Memory B cell (primary cell): ENCODE measurements at places on chromosomes 3 and 15.

GRCh38 chr3:195058336-195059005 lies 212.5 kb downstream of the XXYLT1 start:
- no peak for DNase-seq

DNA sequence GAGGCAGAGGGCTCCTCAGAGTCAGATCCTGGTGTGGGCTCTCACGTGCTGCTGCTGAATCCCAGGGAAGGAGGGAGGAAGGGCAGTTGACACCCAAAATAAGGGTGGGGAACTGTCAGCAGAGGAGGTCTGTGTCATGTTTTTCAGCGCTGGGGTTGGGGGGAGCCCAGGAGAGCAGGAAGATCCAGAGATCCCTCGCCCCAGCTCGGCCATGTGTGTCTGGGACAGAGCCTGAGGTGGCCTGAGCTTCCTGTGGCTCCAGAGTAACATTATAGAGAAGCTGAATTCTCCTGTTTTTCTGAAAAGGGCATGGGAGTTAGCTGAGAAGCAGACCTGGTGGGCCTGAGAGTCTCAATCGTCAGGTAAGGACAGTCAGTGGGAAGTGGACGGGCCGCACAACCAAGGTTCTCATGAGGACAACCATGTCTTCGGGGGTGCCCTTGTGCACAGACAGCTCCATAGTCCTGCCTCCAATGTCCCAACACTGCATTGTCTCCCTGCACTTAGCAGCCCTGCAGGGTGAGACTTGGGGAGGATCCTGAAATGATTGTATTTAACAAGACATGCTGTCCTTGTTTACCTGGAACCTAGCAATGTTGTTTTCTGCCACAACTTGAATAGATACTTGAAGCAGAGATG lies 18.4 kb downstream of the UMPS start:
- no peak for DNase-seq

DNA sequence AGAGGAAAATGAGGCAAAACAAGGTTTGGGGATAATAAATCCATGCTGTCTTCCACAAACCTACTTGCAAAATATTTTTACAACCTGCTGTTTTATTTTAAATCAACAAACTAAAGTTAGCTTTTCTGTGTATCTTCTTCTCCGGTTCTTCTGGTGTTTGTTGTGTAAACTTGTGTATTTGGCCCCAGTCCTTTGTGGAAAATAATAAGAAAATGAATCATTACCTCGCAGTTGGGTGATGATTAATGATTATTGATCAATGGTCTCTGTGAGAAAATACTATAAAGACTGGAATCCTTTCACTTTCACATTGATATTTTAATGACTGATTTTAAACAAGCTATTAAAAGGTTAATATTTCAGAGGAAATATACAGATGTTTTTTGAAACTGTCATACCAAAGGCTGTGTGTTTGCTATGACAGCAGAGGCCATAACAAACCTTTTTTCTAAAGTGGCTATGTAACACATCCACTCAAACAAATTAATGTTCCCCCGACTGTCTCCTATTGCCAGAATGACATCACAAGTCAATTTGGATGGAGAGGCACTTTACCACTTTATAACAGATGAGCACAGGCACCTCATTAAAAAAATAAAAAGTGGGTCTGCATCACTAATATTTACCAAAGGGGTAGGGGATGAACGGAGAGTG lies 152.5 kb downstream of the MEX3B start:
- DNase-seq = no peak

GRCh38 chr3:108804966-108805365 lies 17.6 kb upstream of the TRAT1 start:
- DNase-seq = no peak

GRCh38 chr15:92989470-92989869 lies 89.3 kb downstream of the CHD2 start:
- no peak for DNase-seq

GRCh38 chr3:24288496-24289236 lies 206.0 kb downstream of the THRB start:
- DNase-seq = no peak

GRCh38 chr15:85480923-85481322 lies 100.5 kb downstream of the AKAP13 start:
- DNase-seq = no peak

- DNase-seq = no peak
Measured at GRCh38 chr15:101172501-101173071, 79.3 kb downstream of the CHSY1 start.

DNA sequence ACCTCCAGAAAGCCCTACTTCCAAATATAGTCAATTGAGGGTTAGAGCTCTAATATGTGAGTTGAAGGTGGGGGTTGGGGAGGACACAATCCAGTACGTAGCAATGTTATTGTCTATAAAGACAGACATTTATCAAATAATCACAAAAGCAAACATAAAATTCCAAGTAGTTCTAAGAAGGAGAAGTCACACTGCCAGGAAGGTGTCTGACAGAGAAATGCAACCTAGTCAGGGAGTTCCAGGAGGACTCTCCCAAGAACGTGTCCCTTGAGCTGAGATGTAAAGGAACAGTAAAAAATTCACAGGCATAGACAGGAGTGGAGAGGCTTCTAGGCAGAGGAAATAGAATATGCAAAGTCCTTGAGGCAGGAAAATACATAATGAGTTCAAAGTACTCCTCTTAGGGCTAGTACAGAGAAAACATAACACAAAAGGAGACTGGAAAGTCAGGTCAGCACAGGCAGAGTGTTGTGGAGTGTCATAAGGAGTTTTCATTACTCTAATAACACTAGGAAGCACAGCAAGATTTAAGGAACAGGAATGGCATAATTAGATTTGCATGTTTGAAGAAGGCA lies 277.6 kb upstream of the STT3B start:
- no peak for DNase-seq

GRCh38 chr15:39654304-39654703 lies 73.4 kb downstream of the THBS1 start:
- no peak for DNase-seq

GRCh38 chr15:47409038-47409437 lies 308.3 kb upstream of the SEMA6D start:
- DNase-seq = no peak

DNA sequence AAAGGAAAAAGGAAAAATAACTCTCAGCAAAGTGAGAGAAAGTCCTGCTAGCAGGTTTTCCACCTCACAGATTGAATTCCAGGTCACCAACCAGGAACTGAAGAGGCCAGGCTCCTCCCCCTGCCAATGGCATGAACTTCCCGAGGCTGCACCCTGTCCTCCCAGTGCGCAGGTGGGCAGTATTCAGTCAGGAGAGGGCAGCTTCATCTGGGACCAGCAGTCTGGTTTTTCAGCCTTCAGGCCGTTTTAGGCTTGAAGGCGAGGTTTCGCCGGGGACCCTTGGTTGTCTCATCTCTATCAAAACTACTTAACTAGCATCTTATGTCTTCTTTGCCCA lies 41.2 kb downstream of the TRAT1 start:
- no peak for DNase-seq

GRCh38 chr3:133384331-133385027 lies 15.4 kb upstream of the BFSP2 start:
- no peak for DNase-seq

- no peak for DNase-seq
Measured at GRCh38 chr3:187237741-187238140, 40.5 kb downstream of the RTP1 start.

- DNase-seq = peak; percentile 26
Measured at GRCh38 chr15:57340682-57341259, 35.5 kb upstream of the CGNL1 start.

- DNase-seq = no peak
Measured at GRCh38 chr3:49015765-49016164, 2.6 kb downstream of the DALRD3 start.

DNA sequence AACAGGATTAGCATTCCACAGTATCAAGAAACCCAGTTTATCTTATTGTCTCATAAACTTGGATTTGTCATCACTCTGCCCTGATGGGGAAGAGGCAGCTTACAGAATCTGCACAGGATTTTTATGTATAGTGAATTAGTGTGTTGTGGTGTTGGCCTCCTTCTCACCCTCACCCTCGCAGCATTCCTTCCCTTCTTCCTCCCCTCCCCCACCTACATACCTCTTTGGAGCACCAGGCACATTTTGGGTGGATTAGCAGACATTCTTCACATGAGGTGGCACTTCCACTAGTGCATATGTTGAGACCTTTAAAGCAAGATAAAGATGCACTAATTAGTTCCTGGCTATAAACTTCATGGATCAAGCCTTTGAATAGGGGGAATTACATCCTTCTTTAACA lies 13.9 kb downstream of the ITGB5 start:
- no peak for DNase-seq

DNA sequence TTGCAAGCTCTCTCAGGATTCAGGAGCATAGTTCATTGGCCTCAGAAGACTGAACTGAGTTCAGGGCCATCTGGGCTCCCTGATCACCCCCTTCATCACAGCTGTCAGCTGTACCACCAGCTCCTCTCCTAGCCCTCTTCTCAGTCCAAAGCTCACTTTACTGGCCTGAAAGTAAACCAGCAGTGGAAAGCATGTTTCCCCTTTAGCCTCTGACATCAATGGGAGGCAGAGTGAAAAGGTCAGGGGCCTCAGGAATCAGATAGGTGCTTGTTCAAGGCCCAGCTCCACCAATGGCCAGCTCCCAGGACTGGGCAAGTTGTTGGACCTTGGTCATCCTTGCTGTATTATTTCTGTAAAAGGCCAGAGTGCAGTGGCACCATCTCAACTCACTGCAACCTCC lies 223.4 kb downstream of the TLE3 start:
- no peak for DNase-seq

DNA sequence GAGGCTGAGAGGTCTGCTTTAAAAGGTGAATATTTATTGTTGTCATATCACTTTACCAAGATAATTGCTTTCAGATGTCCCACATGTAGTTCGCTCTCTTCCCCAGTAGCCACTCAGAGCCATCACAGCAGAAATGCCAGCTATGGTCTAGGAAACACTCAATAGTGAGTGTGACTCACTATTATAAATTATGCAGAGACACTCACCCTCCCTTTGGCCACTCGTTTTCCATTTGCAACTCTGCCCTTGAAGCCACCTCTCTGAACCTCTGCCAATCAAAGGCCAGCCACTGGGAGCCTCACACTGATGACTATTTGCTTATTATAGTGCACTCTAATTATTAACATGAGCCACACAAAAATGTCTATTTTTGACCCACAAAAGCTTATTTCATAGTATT lies 328.1 kb upstream of the ATP10A start:
- DNase-seq = no peak

DNA sequence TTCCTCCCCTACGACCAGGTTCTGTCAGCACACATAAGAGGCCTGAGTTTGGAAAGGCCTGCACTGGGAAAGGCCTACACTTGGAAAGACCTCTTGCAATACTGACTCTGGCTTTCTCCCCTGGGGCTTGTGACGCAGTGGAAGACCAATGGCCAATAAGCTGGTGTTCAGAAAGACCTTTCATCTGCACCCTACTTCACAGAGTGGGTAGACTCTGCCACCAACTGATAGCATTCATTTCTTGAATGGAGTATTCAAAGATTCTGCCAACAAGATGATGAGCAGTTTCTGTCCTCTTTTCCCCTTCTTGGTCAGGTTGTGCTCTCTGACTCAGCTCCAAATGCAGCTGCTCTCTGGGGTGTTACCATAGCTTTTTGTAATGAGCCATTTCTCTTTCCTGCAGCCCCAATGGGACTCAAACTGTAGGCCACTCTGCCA lies 48.8 kb downstream of the TIPARP start:
- no peak for DNase-seq

DNA sequence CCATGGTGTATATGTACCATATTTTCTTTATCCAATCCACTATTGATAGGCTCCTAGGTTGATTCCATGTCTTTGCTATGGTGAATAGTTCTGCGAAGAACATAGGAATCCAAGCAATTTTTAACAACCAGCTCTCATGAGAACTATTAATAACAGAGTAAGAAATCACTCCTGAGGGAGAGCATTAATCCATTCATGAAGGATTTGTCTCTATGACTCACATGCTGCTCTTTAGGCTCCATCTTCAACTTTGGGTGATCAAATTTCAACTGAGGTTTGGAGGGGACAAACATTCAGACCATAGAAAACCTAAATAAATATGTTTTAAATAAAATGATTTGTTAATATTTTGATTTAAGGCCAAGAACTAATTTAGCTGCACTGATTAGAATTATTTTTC lies 147.4 kb downstream of the NSUN3 start:
- no peak for DNase-seq

DNA sequence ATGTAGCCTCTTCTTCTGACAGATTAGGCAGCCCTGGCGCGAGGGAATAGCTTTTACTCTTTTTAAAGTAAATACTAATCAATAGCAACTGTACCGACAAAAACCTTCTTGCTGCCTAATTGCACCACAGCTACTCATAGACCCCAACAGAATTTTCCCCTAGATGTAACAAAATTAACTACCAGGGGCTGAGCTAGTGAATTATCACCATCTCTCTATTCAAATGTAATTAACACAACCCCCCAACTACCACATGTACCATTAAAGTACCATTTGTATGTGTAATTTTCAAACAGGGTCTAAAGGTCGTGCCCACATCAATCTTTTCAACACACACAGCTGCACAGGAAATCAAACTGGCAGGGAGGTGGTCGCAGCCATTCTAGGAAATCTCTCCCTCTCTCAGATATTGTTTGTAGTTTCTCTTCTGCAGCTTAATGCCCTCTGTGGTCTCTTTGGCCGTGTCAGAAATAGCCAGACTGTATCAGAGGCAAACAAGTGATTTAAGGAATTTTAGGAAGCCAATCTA lies 322.9 kb downstream of the RORA start:
- no peak for DNase-seq

DNA sequence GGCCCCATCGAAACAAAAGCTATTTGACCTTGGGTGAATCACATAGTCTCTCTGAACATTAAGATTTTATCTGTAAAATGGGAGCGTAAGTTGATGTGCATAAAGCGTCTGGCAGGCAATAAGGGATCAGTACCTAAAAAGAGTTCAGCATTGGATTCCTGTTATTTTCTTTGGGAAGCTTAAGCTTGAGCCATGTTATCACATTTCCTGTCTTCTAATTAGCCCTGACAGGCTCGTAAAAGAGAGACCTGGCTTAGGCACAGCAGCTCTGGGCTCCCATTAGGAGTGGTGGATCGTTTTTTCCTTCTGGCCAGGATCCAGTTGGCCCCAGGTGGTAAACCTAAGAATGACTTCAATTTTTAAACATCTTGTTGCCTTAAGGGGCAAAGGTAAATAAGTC lies 26.0 kb upstream of the CA12 start:
- no peak for DNase-seq

DNA sequence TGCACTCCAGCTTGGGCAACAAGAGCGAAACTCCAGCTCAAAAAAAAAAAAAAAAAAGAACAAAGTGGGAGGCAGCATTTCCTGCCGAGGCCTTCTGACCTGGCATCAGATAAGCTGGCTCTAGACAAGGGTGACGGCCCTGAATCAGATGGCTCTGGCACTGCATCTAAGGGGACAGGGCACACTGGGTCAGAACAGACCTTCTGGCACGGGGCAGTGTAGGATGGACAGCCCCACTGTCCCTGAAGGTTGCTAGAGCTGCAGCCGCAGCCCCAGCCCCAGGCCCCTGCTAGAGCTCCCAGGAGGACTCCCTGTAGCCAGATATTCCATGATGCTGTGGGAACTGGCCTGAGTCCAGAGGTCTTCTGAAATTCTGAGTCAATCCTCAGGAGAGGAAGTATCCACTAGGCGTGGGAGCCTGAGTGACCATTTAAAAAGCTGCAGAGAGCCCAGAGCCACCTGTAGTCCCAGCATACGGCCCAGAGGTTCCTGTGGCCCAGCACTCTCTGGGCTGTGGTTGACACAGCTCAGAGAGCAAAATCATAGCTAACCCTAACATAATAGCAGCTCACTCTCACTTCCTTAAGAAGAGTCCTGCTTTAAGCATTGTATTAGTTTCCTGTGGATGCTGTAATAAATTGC lies 69.2 kb upstream of the MFGE8 start:
- no peak for DNase-seq
